ENCODE measurements at places on chromosomes 4 and X. TPM values are rescaled to one million over a fixed set of nuclear protein-coding genes. Genes with fewer than 3 reads are reported as not detected.

NEIL3 gene
- total RNA-seq, result 6.3 TPM

PROM1 gene
- total RNA-seq, result 0.31 TPM

INTS6L gene
- 20.8 TPM for total RNA-seq

MAGEB1 gene
- total RNA-seq, result not detected

CTPS2 gene
- total RNA-seq, result 2.9 TPM

ZNF157 gene
- total RNA-seq, result 0.63 TPM

SYNPO2 gene
- 2.9 TPM for total RNA-seq

GNRHR gene
- total RNA-seq, result not detected

MAGEA2 gene
- not detected for total RNA-seq

AFM gene
- total RNA-seq, result not detected

AP1AR gene
- 4.5 TPM for total RNA-seq

CCNB3 gene
- 0.10 TPM for total RNA-seq

CD38 gene
- 7.5 TPM for total RNA-seq

TMEM156 gene
- total RNA-seq, result 6.9 TPM

STK26 gene
- total RNA-seq, result 49.7 TPM

CPLX1 gene
- total RNA-seq, result 0.10 TPM

PABPC1L2A gene
- total RNA-seq, result not detected

TMPRSS11B gene
- not detected for total RNA-seq

VEGFD gene
- total RNA-seq, result not detected

SPANXC gene
- not detected for total RNA-seq

DACH2 gene
- total RNA-seq, result under 0.01 TPM

DCLK2 gene
- total RNA-seq, result 0.31 TPM

CT47B1 gene
- total RNA-seq, result not detected

TBX22 gene
- not detected for total RNA-seq

EPGN gene
- not detected for total RNA-seq

TIMP1 gene
- 70.5 TPM for total RNA-seq
